ENCODE measurements at places on chromosomes 11 and 22.

GRCh38 chr11:107929611-107930200 lies 1.5 kb downstream of the RAB39A start:
- DNase-seq, result no peak

GRCh38 chr22:20135806-20136602 lies 4.4 kb downstream of the ZDHHC8 start:
- DNase-seq, result no peak

- no peak for DNase-seq
Observed at GRCh38 chr11:75182664-75183063, 31.8 kb downstream of the SLCO2B1 start.

DNA sequence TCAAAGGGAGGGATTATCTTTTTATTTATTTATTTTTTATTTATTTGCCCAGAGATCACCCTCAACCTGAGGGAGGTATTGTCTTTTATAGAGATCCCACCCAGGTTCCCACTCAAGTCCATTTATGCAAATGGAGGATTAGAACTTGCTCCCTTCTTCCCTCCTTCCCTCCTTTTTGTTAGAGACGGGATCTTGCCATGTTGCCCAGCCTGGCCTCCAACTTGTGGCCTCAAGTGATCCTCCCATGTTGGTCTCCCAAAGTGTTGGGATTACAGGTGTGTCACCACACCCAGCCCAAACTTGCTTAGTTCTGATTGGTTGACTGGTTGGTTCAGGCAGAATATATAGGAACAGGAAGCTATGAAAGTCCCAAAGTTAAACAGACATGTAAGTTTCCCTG lies 51.9 kb downstream of the HIPK3 start:
- DNase-seq, result no peak

GRCh38 chr11:128285321-128285720 lies 302.0 kb downstream of the ETS1 start:
- no peak for DNase-seq

GRCh38 chr22:45682064-45682463 lies 10.4 kb downstream of the ATXN10 start:
- DNase-seq, result no peak
